Lung (tissue), 17 donors: ENCODE measurements at places on chromosomes 2 and 18. TPM values are rescaled to one million over a fixed set of nuclear protein-coding genes. Genes with fewer than 3 reads are reported as not detected.

GRCh38 chr2:54903736-54904554 lies 146.3 kb downstream of the RTN4 start:
- no peaks in the 10 kb centered on the region for H3K36me3 ChIP-seq
- no peaks in the 10 kb centered on the region for H3K4me1 ChIP-seq
- no peak overlapping the region for H3K27ac ChIP-seq
- H3K27me3 ChIP-seq: no peaks in the 10 kb centered on the region
- H3K4me3 ChIP-seq: no peak overlapping the region

GRCh38 chr2:175207741-175208438 lies 26.4 kb upstream of the ATP5MC3 start:
- no peak overlapping the region for H3K4me3 ChIP-seq
- no peaks in the 10 kb centered on the region for H3K36me3 ChIP-seq
- H3K4me1 ChIP-seq: no peaks in the 10 kb centered on the region
- H3K27ac ChIP-seq: no peak overlapping the region

GRCh38 chr2:105194022-105194675 lies 47.4 kb upstream of the GPR45 start:
- H3K36me3 ChIP-seq: no peaks in the 10 kb centered on the region
- no peak overlapping the region for H3K4me3 ChIP-seq
- no peaks in the 10 kb centered on the region for H3K27me3 ChIP-seq
- H3K4me1 ChIP-seq: peaks cover 1% of the 10 kb centered on the region
- no peak overlapping the region for H3K27ac ChIP-seq
- no peak for DNase-seq

DNA sequence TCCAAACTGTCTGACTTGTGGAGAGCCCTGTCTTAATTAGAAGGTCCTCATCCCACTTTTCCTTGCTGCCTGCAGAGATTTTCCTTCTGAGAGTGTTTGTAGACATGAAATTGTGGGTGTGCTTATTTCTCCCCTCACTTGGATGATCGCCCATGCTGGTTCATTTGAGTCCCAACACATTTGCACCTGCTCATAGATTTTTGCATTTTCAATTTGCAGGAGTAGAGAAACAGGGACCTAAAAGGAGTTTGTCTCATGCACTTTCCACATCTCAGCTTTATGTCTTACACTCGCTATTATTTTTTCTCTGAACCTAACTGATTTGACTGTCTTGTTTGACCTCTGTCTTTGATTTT lies 33.2 kb upstream of the FHL2 start:
- H3K27ac ChIP-seq: no peak overlapping the region
- no peak overlapping the region for H3K4me3 ChIP-seq
- DNase-seq: no peak
- no peaks in the 10 kb centered on the region for H3K27me3 ChIP-seq
- no peaks in the 10 kb centered on the region for H3K36me3 ChIP-seq

- no peak overlapping the region for H3K4me3 ChIP-seq
- H3K4me1 ChIP-seq: peaks cover 11% of the 10 kb centered on the region
- H3K27me3 ChIP-seq: peaks cover 43% of the 10 kb centered on the region
- H3K27ac ChIP-seq: peak overlapping the region; percentile 34
Measured at GRCh38 chr18:77127769-77128671, 4.6 kb downstream of the MBP start.

- H3K36me3 ChIP-seq: no peaks in the 10 kb centered on the region
- H3K4me3 ChIP-seq: no peak overlapping the region
- no peak overlapping the region for H3K27ac ChIP-seq
Measured at GRCh38 chr18:48565105-48565504, 26.3 kb downstream of the CTIF start.

CDH20 gene
- total RNA-seq: not detected

HOXD13 gene
- not detected for total RNA-seq

DNA sequence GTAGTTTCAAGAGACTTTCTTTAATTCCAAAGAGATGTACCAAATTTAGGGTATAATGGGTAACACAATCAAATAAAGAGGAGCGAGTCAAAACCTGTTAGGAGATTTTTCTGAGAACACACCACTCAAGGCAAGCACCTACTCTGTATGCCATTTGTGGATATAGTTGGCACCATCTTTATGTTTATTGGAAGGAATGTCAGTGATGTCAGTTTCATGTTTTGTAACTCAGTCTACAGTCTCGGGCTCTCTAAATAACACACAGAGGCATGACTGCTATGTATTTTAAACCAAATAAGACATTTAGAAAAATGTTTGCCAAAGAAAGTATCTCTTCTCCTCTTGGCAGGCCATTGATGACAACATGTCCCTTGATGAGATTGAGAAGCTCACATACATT lies 59.7 kb downstream of the CPS1 start:
- H3K27ac ChIP-seq: no peak overlapping the region
- DNase-seq: no peak
- H3K27me3 ChIP-seq: no peaks in the 10 kb centered on the region
- H3K4me1 ChIP-seq: no peaks in the 10 kb centered on the region

DNA sequence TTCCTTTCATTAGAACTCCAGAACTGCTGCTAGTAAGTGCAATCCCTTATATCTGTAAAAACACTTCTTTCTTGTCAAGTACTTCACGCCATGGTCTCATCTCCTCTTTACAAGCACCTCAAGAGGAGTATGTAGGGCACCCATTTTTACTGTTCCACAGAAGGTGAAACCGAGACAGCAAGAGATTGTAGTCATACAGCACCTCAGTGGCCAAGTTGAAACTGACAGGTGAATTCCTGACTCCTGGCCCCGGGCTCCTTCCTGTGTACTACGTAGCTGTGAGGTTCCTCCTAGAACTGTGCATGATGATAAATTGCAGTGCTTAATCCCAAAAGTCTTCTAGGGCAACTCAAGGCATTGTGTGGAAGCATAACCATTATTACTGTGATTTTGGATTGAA lies 131.5 kb upstream of the MEIS1 start:
- H3K36me3 ChIP-seq: no peaks in the 10 kb centered on the region
- no peak overlapping the region for H3K27ac ChIP-seq
- DNase-seq: no peak
